ENCODE measurements at places on chromosomes 5 and 9.

- DNase-seq: no peak
Measured at GRCh38 chr9:92652461-92652860, 17.5 kb downstream of the IPPK start.

DNA sequence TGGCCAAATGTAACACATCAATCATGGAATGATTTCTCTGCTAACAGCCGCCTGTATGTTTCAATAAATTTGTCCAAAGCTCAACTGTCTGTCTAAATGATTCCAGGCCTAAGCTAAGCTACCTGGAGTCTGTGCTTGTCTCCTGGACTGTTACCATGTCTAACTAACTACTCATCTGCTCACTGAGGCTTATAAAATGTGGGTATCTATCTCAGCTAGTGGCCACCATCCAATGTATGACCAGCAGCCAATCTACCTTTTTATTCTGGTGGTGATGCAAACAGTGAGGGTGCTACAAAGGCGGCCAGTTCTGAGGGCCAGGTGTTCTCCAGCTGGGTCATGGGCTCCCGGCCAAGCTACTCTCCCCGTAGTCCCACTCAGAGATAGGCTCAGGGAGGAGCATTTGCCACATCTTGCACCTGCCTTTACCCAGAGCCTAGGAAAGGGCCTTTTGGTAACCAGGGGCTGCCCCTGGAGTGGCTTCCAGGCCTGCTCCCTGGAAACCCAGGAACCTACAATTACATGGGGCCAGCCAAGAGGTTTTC is 59.1 kb downstream of the PFDN1 start:
- no peak for DNase-seq

GRCh38 chr5:177973066-177973635 is 22.9 kb downstream of the PROP1 start:
- no peak for DNase-seq

GRCh38 chr9:90815944-90816357 is 14.3 kb downstream of the SYK start:
- DNase-seq: no peak

DNA sequence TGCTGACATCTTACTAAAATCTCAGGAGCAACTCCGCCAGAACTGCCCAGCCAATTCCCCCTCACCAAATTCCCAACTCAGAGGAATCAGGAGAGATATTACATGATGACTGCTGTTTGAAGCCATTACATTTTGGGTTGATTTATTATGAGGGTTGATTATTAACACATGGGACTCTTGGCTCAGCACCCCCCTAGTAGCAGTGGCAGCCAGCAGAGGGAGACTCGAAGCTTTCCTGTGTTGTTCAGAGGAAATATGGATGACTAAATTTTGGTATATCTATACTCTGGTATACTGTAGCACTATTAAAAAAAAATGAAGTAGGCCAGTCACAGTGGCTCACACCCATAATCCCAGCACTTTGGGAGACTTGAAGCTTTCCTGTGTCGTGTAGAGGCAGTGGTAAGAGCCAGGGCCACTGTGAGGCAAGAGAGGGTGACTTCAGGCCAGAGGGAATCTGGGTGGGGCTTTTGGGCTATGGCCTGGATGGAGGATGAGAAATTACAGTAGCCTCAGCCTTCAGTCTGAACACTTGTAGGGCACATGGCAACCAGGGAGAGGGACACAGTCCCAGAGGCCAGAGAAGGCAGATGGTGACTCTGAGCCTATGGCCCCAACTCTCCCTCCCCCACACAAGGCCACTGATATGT is 111.4 kb downstream of the LHX2 start:
- no peak for DNase-seq

GRCh38 chr5:54689411-54690251 is 172.1 kb downstream of the SNX18 start:
- DNase-seq: no peak

DNA sequence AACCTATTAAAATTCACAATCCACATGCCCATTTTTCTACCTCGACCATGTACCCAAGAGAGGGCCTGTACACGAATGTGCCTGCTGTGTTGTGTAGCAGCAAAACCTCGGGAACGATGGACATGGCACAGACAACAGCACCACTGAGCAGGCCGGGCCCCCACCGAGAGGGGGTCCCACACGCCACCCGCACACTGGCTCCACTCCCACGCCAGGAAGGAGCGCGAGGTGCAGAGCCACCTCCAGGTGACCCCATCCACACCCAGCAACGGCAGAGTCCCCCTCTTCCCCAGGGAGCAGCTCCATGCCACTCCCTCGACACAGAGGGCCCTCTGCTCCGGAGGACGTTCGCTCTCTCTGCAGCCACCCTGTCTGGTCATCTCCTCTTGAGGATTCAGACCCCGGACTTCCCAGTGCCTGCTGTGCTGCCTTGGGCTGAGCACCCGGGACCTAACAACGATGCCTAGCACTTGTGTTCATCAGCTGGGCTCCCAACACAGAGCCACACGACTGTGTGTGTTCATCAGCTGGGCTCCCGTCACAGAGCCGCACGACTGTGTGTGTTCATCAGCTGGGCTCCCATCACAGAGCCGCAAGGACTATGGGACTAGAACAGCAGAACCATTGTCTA is 25.3 kb upstream of the ADAMTS2 start:
- no peak for DNase-seq

DNA sequence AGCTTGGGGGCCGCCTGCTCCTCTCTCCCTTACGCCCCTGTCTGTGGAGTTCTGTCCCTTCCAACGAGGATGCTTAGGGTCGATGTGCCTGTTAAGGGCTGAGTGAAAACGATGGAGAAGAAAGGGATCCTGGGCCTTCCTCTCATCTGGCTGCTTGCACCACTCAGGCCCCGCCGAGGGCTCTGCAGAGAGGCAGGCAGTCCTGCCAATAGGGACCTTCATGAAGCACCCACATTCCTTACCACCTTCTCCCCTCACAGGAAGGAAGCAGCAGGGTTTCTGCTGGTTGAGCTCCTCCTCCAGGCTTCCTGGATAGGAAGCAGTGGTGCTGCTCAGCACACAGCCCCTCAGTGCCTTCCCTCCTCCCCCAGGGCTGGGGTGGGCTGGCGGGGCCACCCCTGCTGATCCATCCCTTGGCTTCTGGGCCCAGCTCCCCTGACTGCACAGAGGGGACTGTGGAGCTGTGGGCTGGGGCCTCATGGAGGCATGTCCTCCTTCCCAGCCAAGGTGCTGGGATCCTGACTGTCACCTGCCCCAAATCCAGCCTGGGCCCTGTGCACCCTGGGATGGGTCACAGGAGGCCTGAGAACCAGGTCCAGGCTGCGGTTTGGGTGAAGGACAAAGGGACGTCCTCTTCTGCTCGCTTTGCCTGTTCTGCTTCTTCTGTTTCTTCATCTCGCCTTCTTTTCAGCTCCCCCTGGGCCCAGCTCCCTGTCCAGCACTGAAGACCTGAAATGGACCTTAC is 50.5 kb downstream of the AHRR start:
- DNase-seq: no peak

- no peak for DNase-seq
Measured at GRCh38 chr9:113369855-113370140, 7.0 kb downstream of the HDHD3 start.

GRCh38 chr5:137279521-137280231 is 219.4 kb downstream of the SPOCK1 start:
- DNase-seq: peak; percentile 31

GRCh38 chr9:127949827-127950512 is 12.3 kb upstream of the DPM2 start:
- DNase-seq: no peak

GRCh38 chr5:55708732-55709131 is 3.4 kb downstream of the SLC38A9 start:
- DNase-seq: no peak

- DNase-seq: no peak
Measured at GRCh38 chr5:165775111-165775510, 2269.7 kb downstream of the MAT2B start.

DNA sequence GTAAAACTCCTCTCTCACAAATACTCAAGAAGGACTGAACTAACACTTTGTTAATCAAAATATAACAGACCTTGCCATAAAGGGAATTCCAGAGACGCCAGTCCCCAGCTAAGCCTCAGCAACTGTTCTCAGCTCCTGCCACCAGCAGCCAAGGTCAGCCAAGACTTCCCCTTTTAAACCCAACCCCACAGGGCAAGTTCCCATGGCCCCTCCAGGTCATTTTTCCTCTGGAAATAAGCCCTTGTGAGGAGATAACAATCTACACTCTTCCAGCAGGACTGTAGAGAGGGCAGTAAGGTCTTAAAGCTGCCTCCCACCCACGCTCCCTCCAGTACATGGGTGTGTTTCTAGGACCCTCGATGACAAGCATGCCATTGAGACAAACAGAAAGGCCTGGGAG is 78.3 kb downstream of the DPYSL3 start:
- DNase-seq: no peak

DNA sequence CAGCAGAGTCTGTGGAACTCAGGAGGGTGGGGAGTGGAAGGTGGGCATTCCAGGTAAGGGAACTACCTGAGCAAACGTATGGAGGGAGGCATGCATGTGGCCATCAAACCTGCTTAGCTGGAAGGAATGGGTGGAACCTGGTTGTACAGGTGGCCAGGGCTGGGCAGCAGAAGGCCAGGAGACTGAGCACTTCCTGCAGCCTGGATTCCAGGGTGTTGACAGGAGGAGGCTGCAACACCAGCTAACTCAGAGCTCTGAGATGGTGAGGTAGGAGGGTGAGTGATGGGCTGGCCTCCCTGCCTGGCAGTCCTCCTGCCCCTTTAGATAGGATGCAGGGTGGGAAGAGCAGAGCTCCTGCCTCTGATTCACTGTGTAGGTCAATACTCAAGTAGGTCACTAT is 92.5 kb upstream of the CPEB4 start:
- DNase-seq: no peak

DNA sequence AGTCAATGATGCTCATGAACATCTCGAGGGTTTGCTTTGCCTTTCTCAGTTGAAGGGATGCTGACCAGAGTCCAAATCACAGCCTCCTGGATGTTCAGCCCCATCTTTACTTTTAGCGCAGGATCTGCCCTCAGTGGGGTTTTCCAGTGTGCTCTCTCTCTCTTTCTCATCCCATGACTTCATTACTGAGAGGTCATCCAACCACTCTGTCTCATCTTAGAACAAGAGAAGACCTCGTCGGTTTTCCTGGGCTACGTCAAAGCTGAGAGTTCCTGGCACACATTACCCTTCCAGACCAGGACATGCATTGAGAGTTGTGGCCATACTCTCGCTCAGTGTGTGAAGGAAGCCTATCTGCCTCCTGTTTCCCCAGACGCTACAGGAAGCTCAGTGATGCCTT is 47.3 kb downstream of the C9orf152 start:
- DNase-seq: no peak

- DNase-seq: no peak
Measured at GRCh38 chr5:180401229-180401907, 48.2 kb upstream of the GFPT2 start.

GRCh38 chr5:113824307-113824706 is 310.8 kb downstream of the YTHDC2 start:
- DNase-seq: no peak

DNA sequence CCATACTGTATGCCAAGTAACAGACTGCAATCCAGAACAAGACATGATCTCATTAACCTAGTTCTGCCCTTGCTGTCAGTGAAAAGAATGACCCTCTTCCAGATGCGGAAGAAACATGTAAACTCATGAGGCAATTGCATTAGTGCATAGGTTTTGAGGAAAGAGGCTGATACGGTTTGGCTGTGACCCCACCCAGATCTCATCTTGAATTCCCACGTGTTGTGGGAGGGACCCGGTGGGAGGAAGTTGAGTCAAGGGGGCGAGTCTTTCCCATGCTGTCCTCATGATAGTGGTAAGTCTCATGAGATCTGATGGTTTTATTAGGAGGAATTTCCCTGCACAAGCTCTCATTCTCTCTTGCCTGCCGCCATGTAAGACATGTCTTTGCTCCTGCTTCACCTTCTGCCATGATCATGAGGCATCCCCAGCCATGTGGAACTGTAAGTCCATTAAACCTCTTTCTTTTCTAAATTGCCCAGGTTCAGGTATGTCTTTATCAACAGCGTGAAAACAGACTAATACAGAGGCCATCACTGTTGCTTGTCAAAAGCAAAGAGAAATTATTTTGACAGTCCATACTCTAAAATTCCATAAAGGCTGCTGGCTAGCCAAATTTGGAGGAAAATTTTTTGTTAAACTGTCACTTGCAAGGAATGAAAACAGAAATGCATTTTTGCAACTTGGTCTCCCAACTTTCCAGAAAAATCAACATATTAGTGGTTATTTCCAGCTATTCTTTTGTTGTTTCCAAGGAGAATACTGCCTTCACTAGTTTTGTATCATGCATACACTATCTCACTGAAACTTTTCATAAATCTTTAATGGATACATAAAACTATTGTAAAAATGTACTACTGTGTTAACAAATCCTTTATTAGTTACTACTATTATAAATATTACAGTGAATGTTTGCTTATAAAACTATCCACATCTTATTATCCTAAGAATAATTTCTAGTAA is 3.2 kb upstream of the ARL15 start:
- no peak for DNase-seq

- DNase-seq: no peak
Measured at GRCh38 chr5:10567121-10567591, 3.3 kb downstream of the ANKRD33B start.

Data from NCI-H1436 (cell line).